H54 (cell line): ENCODE measurements at places on chromosomes 2 and 18.
A peak's percentile ranks its signal among the peaks of the same experiment; 100 is the strongest.

- DNase-seq, result peak; percentile 29
Observed at GRCh38 chr2:148614322-148615049, 30.1 kb upstream of the EPC2 start.

DNA sequence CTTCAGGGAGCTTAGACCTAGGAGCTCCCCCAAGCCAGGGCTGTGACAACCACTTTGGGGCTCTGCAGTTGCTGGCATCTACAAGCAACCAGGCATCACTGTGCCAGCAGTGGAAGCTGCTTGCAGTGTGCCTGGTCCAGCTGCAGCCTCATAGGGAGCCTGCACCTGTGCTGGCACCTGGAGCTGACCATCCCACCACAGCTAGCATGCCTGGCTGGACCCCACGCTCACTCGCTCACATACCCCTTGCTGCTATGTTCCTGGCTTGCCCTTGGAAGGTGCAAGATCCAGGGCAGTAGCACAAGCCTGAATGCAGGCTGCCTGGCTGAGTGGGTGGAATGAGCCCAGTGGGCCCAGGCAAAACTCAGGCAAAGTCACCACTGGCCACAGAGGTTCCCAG lies 82.5 kb downstream of the ZNF804A start:
- no peak for DNase-seq

DNA sequence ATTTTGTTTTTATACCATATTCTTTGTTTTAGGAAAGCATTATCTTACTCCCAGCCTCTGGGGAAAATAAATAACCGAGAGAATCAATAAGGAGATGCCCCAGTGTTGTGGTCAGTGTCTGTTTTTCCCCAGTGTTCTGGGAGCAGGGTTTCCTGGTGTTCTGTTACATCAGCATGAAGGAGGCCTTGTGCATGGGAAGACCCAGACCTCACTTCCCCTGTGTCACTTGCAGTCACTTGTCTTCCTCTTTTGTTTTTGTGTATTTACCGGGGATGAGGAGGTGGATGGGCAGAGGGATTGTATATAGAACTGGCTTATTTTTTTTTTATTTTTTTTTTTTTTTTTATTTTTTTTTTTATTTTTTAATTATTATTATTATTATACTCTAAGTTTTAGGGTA lies 45.0 kb upstream of the MGAT5 start:
- no peak for DNase-seq

DNA sequence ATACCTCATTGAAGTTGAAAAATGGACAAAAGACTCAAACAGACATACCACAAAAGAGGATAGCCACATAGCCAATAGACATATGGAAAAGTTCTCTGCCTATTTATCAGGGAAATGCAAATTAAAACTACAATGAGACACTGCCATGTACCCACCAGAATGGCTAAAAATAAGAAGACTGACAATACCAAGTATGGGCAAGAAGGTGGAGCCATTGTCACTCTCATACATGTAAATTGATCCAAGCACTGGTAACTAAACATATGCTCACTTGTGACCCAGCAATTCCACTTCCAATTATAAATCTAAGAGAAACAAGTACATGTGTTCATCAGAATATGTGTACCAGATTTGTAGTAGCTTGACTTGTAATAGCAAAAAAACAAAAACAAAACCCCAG lies 4.6 kb downstream of the LOXHD1 start:
- DNase-seq, result no peak

DNA sequence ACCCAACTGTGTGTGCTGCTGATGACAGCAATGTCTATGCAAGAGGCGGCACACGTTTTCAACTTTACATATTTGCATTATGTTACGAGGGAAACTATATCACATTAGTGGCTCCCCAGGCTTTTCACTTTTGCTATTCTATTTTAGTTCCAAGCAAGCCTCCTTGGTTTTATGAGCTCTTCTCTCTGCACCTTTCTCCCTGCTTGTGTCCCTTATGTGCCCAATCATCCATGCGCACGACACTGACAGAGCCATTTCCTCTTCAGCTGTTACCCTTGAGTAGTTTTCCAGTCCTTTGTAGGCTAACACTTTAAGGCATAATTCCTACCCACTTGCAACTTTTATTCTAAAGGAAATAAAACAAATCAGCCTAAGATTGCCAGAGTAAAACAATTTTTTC lies 154.3 kb downstream of the TCF4 start:
- DNase-seq, result no peak

DNA sequence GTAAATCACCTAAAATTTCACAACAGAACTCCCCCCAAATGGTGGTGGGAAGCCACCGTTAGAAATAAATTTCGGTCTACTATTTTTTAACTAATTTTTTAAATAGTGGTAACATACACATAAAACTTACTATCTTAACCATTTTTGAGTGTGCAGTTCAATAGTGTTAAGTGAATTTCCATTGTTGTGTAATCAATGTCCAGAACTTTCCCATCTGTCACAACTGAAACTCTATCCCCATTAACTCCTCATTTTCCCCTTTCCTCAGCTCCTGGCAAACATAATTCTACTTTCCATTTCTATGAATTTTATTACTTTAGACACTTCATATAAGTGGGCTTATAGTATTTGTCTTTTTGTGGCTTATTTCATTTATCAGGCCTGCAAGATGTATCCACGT lies 34.1 kb upstream of the HNMT start:
- no peak for DNase-seq

GRCh38 chr2:29629495-29629894 lies 291.9 kb downstream of the ALK start:
- DNase-seq, result no peak

- no peak for DNase-seq
Observed at GRCh38 chr2:170056900-170057299, 121.0 kb upstream of the MYO3B start.

DNA sequence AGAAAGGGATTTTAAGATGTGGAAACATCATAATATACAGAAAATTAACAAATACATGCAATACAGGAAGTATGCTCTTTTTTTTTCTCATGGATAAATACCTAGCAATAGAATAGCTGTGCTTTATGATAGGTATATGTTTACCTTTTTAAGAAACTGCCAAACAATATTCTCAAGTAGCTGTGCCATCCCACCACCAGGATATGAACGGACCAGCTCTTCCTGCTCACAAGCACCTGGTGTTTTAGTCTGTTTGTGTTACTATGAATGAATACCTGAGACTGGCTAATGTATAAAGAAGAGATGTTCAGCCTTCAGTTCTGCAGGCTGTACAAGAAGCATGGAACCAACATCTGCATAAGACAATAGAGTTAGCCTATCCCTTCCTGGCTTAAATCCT lies 19.9 kb upstream of the UGT1A8 start:
- DNase-seq, result no peak

DNA sequence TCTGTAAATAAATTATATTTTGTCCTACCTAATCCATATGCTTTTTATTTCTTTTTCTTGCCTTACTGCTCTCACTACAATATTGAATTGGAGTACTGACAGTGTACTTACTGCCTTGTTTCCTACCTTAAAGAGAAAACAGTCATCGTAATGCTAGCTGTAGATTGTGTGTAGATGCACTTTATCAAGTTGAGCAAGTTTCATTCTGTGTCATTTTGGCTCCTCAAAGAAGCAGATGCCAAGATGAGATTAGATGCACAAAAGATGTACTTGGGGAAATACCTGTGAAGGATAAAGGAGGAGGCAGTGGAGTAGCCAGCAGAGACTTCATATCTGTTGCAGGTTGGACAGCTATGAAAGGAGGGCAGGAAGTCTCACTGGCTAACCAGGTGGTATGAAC lies 145.5 kb downstream of the FTCDNL1 start:
- no peak for DNase-seq

DNA sequence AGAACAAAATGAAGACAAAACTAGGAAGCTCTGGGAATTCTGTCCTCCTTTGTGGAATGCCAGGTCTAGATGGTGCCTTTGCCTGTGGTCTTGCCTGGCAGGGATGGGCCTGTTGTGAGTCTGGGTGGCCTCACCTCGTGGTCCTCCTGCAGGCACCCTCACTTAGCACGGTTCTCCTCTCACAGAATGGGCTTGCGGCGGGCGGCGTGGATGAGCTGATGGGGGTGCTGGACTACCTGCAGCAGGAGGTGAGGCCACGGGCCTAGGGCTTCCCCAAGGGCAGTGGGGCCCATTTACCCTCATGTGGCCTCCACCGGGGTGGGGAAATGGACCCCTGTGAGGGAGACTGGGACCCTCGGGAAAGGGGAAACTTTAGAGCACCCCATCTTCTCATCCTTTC lies 42.3 kb downstream of the PLB1 start:
- no peak for DNase-seq

DNA sequence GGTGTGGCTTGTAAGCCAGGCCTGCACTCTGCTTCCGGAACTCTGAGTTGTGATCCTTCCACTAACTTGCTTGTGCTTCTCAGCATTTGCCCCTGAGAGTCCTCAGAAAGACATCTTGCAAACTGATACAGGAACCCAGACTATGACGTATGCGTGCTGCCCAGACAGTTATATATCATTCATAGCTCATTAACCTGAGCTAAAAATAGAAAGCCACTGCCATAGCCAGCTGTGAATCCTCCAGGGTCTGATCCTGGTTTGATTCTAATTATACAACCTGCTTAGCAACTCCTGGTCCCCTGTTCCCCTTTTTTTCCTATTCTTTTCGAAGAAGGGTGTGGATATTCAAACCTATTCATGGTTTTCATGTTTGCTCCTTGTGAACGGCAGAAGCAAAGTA lies 63.7 kb downstream of the MARCHF4 start:
- DNase-seq, result no peak

GRCh38 chr18:57677262-57678211 lies 55.9 kb upstream of the NARS1 start:
- no peak for DNase-seq

DNA sequence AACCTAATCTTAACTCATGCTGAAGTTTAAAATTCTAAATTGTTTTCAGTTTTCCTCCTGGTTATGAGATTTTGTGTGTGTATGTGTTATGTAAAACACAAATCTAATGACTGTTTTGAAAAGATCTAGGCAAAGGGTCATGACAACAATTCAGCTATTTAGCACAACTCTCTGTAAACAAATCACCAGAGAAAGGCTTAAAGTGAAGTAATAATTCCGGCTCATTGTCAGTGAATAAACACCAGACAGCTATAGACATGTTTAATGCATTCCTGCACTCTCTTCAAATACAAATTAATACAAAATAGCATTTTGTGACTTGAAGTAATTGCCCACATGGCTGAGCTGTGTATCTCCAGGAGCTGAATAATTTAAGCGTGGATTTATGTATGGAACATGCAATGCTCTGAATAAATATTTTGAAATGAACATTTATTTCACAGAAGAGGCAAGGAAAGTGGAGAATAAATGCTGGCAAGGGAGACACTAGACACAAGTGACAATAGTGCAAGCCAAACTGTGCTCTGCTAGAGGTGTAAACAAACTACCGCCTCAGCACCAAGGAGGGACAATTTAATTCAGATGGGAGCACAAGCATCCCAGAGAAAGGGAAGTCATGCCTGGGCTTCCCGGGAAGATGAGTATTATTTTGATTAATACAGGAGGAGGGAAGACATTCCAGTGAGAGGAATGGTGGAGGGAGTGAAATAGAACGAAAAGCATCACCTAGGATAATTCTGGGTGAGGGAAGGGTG lies 133.6 kb upstream of the XPO1 start:
- DNase-seq, result no peak

DNA sequence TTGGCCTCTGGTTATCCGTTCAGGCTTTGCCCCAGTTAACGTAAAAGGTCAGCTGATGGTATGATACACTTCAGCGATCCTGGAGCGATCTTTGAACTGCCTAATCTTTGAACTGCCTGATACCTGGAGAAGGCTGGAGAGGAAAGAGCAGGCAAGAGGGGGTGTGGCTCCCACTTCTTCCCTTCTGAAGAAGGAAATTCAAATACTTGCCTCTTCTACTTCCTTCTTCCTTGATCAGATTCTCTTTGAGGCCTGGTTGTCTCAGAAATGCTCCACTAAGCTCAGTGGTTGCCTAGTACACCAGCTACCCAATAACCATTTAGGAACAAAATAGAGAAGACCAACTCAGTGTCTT lies 619 bp downstream of the GALM start:
- no peak for DNase-seq

DNA sequence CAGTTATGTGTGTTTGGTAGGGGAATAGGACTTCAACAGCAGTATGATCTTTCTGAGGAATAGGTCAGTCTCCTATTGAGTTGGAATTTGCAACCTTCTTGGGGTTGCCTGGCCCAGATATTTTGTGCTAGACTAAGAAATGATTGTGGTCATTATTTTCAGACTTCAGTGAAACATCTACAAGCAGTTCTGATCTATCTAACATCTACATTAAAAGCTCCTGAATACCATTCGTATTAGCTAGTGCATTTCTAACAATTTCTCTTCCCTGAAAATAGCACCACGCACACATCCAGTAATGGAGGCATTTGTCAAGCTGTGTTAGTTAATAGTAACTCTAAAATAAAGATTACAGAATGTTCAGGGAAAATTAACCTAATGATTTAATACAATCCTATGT lies 179.3 kb downstream of the FIGN start:
- DNase-seq, result no peak

DNA sequence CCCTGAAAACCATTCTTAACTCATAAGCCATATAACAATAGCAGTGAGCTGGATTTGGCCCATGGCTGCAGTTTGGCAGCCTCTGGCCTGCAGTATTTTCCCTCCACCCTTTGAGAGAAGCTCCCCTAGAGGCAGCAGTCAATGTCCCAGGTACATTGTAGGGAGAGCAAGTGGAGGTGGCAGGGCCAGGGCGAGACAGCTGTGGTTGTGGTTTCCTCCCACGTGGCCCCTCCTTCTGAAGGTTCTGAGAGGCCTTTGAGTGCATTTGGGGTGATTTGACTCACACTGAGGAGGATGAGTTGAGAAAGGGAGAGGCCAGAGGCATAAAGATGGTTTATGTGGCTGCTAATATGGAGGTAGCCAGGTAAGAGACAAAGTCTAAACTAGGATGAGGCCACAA lies 45.5 kb upstream of the LDAH start:
- no peak for DNase-seq

- DNase-seq, result peak; percentile 37
Observed at GRCh38 chr18:62999392-62999791, 284.1 kb downstream of the PHLPP1 start.

DNA sequence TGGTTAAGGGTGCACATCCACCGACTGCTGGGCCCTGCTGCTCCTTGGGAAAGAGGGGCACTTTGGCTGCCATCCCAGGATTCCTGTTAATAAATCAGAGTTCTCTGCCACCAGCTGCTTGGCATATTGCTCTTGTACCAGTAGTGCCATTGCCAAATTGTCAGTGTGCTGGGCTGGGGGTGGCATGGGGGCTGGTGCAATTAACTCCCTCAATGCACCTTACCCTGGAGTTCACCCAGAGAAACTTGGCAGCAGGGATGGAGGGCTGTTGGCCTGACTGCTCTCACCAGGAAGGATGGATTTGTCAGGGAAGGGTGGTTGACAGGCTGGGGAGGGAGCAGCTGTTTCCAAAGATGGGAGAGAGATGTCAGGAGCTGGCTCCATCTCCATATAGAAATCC lies 94.6 kb upstream of the SKOR2 start:
- no peak for DNase-seq

- no peak for DNase-seq
Observed at GRCh38 chr2:1115843-1116539, 165.3 kb downstream of the SNTG2 start.

- DNase-seq, result no peak
Observed at GRCh38 chr2:119423108-119423444, 8.6 kb upstream of the TMEM37 start.
